ENCODE measurements at places on chromosomes 1 and 21.

DNA sequence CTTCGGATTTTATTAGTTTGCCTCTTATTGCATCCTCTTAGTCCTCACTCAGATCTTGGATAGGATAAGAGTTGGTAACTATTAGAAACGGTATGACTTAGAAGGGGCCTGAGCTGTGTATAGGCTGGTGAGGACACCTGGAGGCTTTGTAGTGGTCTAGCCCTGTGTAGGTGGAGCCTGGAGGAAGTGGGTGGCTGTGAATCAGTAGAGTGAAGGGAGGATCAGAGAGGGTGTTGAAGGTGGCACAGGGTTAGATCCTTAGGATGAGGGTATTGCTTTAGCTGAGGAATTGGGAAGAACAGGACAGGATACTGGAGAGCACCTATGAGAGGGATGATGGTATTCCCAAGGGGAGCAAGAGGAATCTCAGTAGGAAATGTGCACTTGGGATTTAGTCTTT lies 5.7 kb downstream of the VANGL1 start:
- no peak for ATAC-seq

DNA sequence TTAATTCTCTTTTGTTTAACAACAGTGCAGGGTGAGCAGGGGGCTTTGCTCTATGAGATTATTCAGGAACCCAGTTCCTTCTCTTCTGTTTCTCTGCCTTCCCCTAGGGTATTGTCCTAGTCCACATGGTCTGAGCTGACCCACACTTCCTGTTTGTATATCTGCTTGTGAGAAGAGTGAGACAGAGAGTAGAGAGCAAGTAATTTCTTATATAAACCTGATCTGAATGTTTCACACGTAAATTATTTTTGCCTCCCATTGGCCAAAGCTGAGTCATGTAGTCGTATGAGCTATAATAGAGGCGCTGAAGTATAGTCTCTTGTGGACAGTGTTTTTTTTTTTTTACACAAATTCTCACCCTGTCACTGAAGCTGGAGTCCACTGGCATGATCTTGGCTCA lies 134.2 kb upstream of the SERTAD4 start:
- no peak for ATAC-seq

DNA sequence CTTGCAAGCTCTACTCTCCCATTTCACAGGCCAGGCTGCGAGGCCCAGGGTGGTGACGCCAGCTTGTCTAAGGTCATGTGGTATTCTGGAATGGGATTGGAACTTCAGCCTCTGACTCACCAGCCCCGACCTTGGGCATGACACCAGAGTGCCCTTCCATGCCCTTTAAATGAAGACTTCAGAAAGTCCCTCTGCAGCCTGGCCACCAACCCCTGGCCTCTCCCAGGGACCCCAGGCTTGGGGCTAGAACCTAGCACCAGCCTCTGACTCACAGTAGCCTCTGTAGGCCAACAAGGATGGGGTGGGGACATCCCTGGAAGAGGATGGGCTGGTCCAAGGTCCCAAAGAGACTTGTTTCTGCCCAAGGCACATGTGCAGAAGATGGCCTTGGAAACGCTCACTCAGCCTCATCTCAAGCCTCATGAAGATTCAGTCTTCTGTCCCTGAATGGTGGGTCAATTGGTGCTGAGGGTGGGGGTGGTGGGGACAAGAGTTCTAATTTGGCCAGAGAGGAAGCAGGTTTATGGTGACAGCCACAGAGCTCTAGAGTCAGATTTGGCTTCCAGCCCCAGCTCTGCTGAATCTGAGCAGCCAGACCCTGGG lies 36.1 kb upstream of the RUNX3 start:
- no peak for ATAC-seq

- ATAC-seq = no peak
These were observed 39.8 kb upstream of the SELENON start for GRCh38 chr1:25760122-25760719.

- ATAC-seq = no peak
These were observed 65.8 kb downstream of the LMO4 start for GRCh38 chr1:87394513-87394912.

DNA sequence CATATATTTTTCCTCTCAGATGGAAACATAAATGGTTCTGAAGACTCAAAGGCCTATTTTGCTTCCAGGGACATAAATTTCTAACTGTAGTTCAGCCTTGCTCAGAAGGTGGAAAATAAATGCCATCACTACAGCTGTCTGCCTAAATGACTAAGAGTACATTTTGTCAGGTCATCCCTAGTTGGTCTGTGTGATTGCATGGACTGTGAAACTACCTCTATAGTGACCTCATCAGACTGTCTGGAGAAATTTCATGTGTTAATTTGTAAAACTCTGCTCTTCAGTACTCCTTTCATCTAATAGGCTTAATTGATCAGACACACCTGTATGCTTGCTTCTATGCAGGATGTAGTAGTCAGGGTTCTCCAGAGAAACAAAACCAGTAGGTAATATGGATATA lies 886.9 kb downstream of the AMY1C start:
- ATAC-seq = no peak

GRCh38 chr1:169245706-169246105 lies 121.9 kb downstream of the NME7 start:
- ATAC-seq = no peak

GRCh38 chr1:79899914-79900313 lies 893.4 kb upstream of the ADGRL4 start:
- ATAC-seq = no peak

DNA sequence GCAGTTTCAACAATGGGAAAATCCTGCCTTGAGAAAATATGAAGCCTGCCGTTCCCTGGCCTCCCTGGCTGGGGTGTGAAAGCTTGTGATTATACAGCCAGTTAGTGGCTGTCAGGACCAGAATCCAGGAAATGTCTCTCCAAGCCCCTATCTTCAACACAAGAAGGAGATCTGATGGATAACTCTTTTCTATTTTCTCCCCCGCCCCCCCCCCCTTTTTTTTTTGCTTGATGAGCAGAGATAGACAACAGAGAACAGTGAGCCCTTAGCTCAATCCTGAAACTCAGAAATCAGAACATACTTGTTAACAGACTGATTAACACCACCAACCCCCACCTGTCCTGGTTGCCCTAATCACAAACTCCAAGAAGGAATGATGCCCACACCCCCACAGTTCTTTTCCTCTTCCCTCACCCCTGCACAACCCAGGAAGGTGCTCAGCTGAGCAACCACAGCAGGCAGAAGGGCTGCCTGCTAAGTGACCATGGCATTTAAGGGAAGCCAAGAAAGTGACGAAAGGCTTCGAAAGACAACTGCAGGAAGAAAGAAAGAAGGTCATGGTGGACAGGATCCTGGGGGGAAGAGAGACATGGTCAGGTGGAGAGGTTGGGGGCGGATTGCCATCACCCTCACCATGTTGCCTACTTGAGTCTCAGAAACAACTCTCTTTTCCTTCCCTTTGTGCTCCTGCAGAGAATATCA lies 12.3 kb upstream of the DENND2D start:
- no peak for ATAC-seq

All from esophagus mucosa (tissue), 1 donor.